ENCODE measurements at places on chromosomes 7 and 10. TPM values are rescaled to one million over a fixed set of nuclear protein-coding genes. Genes with fewer than 3 reads are reported as not detected.

- no peak overlapping the region for H3K27ac ChIP-seq
- no peaks in the 10 kb centered on the region for H3K36me3 ChIP-seq
- H3K27me3 ChIP-seq: no peaks in the 10 kb centered on the region
- DNase-seq: no peak
- H3K4me3 ChIP-seq: no peak overlapping the region
Observed at GRCh38 chr10:77894058-77894457, 32.5 kb downstream of the DLG5 start.

DNA sequence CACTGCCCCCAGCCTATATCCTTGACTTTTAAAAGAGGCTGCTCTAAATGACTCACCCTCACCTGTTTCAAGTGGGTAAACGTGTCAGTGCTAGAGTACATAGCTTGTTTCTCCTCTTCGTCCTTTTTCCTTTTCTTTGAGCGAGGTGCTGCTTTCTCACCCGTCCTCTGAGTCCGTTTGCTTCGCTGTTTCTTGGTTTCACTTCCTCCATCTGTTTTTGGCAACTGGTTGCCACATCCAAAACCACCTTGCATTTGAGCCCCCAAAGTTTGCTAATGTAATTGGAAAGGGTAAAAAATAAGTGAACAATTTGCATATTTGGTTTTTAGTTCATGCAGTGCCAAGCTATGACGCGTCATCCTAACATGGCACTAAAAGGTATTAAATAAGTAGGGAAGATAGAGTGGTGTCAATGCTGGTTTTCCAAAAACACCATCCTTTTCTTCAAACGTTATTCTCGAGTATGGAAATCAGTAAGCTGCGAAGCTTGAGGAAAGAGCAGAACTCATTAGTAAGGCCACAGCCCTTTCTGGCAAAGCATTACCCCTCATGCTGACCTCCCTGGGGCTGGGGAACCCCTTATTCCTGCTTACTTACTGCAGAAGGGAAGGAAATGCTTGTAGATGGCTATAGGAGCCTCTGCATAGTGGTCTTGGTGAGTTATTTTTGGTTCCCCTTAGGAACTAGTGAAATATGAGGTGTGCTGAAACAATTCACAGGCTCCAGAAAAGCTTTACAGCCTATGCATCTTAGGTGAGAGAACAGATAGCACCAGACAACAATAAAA lies 133.5 kb downstream of the GALNT11 start:
- no peak overlapping the region for H3K4me3 ChIP-seq
- H3K36me3 ChIP-seq: peaks cover 43% of the 10 kb centered on the region
- DNase-seq: no peak

GRCh38 chr10:98980353-98980752 lies 255.3 kb downstream of the HPSE2 start:
- H3K4me3 ChIP-seq: no peak overlapping the region
- H3K27me3 ChIP-seq: no peaks in the 10 kb centered on the region
- H3K27ac ChIP-seq: no peak overlapping the region
- H3K36me3 ChIP-seq: no peaks in the 10 kb centered on the region

- H3K27me3 ChIP-seq: no peaks in the 10 kb centered on the region
- no peak overlapping the region for H3K27ac ChIP-seq
- H3K4me1 ChIP-seq: no peaks in the 10 kb centered on the region
- H3K4me3 ChIP-seq: no peak overlapping the region
- no peak for DNase-seq
Observed at GRCh38 chr10:33612551-33612950, 278.1 kb upstream of the NRP1 start.

- H3K36me3 ChIP-seq: no peaks in the 10 kb centered on the region
- H3K27ac ChIP-seq: no peak overlapping the region
- no peaks in the 10 kb centered on the region for H3K27me3 ChIP-seq
- no peak overlapping the region for H3K4me3 ChIP-seq
- DNase-seq: peak; percentile 16
Observed at GRCh38 chr10:14259696-14260566, 70.8 kb downstream of the FRMD4A start.

DNA sequence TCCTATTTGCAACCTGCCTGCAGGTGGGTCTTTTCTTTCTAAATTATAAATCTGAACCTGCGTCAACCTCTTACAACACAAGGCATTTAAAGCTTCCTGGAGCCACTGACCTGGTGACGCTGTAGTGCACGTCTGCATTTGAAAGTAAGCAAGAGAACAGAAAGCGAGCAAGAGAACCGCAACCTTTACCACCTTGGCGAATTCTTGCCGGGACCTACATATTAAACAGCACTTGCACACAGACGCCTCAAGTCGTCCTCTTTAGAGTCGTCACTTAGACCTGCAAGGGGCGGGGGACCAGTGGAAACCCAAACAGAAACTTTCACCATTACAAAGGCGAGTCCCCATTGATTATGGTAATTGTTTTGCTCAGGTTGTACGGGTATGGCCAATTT lies 9.5 kb downstream of the GLI3 start:
- no peak overlapping the region for H3K27ac ChIP-seq
- no peaks in the 10 kb centered on the region for H3K36me3 ChIP-seq
- peaks cover 12% of the 10 kb centered on the region for H3K4me1 ChIP-seq
- no peak overlapping the region for H3K4me3 ChIP-seq

DNA sequence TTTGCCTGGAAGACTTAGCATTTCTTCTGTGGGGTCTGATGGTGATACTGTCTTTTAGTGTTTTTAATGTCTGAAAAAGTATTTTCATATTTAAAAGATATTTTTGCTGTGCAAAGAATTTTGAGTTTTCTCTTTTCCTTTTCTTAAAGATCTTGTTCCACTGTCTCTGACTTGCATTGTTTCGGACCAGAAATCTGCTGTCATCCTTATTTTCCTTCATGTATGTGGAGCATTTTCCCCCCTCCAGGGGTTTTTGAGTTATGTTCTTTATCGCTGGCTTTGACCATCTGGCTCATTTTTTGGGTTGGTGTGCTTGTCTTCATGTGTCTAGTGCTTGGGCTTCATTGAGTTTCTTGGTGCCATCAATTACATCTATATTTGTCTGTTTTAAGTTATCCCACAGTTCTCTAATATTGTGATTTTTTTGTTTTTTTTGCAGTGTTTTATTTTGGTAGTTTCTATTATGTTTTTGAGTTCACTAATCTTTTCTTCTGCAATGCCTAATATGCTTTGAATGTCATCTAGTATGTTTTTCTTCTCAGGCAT lies 119.9 kb downstream of the MGMT start:
- H3K4me3 ChIP-seq: no peak overlapping the region
- no peak overlapping the region for H3K27ac ChIP-seq
- H3K4me1 ChIP-seq: no peaks in the 10 kb centered on the region
- H3K36me3 ChIP-seq: no peaks in the 10 kb centered on the region
- H3K27me3 ChIP-seq: no peaks in the 10 kb centered on the region

DNA sequence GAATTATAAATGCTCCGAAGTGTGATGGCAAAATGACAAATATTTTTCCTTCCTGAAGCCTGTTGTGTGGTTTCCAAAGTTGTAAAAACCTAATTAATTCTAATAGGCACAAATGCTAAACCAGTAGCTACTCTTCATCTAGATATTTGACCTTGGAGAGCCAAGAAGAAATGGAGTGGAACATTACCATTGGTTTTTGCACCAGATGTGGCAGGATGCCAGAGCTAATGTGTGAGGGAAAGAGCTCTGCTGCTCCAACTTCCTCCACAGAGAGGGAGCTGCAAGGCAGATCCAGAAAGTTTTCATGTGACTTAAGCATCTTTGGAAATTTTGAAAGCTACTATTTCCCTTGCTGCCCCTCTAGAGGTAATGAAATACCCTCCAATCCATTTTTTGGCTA lies 65.1 kb upstream of the HPS1 start:
- no peaks in the 10 kb centered on the region for H3K4me1 ChIP-seq
- H3K27ac ChIP-seq: no peak overlapping the region
- DNase-seq: peak; percentile 49
- no peak overlapping the region for H3K4me3 ChIP-seq
- no peaks in the 10 kb centered on the region for H3K36me3 ChIP-seq
- no peaks in the 10 kb centered on the region for H3K27me3 ChIP-seq

DNA sequence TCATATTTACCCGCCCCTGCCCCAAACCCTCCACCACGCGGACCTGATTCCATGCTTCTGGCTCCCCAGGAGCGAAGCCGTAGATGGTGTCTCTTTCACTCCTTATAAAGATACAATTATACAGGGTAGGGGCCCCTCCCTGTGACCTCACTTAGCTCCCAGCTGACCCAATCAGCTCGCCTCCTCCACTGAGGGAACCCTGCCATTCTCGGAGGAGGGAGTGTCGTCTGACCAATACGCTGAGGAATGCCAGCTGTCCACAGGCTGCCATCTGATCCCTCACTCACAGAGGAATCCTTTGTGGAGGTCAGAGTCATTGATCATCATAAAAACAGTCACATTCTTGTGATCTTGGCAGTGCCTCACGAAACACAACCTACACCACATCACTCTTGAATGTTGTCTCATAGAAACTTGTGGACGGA lies 67.5 kb upstream of the INSIG1 start:
- no peaks in the 10 kb centered on the region for H3K36me3 ChIP-seq
- peak overlapping the region; percentile 28 for H3K27ac ChIP-seq
- no peaks in the 10 kb centered on the region for H3K27me3 ChIP-seq

GRCh38 chr10:124417895-124418725 lies 613 bp downstream of the OAT start:
- H3K4me3 ChIP-seq: peak overlapping the region; percentile 52
- H3K36me3 ChIP-seq: no peaks in the 10 kb centered on the region
- DNase-seq: peak; percentile 48
- peaks cover 23% of the 10 kb centered on the region for H3K4me1 ChIP-seq

Gene PRSS58
- total RNA-seq: not detected

Gene SPDYE1
- not detected for total RNA-seq

Gene IPMK
- 4.6 TPM for total RNA-seq

Gene CLDN4
- total RNA-seq: 65.6 TPM

Gene TSPAN12
- total RNA-seq: 9.9 TPM
